ENCODE measurements at places on chromosomes 5 and 9.

DNA sequence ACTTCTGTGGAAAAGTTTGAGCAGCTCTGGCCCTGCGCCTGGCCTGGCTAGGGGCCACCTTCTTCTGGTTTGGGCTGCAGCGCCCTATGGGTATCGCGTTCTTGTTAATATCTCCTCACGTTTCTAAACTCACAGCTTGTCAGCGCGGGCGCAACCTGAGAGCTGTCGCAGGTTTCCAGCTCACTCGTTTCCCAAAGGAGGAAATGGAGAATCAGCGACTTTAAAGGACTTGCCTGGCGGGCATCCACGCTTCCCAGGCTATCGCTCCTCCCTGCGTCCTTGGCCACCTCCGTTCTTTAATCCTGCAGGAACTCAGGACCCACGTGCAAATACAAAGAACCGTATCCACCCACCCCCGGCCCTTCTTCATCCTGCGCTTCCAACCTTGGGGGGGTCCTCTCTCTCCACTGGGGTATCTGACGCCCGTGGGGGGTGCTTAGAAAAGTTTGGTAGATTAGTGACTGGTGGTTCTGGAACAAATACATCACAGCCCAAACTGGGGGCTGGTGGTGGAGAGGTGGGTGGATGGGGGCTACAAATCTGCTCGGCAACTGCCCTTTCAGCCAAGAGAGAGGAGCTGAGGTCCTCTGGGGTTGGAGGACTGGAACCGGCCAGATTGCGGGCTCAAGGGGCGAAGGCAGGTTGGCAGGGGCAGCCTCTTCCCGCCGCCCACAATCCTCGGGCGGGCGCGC, 578 bp upstream of the PSAT1 start:
- DNase-seq = no peak

DNA sequence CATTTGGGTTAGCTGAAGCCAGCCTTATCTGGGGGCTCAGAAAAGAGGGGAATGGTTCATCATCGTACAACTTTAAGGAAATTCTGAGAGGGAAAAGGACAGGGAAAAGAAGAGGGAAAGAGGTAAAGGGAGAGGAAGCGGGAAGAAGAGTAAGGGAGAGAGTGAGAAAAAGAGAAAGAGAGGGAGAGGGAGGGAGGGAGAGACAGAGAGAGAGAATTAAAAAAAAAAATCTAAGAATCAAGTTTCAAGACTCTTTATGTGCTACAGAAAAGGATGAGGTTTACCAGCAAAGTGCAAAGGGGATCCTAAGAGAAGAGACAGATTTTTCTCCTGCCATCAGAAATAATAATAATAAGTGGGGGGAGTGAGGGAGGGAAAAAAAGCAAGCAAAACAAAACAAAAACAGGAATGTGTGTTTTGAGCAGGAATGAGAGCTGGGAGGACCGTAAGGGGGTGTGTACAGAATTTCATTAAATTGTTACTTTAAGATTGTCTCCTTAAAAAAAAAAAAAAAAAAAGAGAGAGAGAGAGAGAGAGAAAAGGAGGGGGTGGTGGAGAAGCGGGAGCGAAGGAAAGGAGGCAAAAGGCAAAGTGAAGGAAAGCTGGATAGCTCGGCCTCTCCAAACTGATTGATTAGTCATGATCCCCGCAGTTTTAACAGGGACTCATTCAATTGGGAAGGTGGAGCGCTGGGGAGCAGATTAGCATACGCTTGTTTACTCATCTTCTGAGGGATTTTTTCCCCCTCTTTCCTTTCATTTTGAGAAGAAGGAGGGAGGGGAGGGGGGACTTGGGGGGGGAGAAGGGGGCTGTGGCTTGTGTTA, 438 bp upstream of the PAPPA start:
- DNase-seq = no peak

GRCh38 chr5:52738095-52738506, 49.6 kb upstream of the ITGA1 start:
- no peak for DNase-seq

DNA sequence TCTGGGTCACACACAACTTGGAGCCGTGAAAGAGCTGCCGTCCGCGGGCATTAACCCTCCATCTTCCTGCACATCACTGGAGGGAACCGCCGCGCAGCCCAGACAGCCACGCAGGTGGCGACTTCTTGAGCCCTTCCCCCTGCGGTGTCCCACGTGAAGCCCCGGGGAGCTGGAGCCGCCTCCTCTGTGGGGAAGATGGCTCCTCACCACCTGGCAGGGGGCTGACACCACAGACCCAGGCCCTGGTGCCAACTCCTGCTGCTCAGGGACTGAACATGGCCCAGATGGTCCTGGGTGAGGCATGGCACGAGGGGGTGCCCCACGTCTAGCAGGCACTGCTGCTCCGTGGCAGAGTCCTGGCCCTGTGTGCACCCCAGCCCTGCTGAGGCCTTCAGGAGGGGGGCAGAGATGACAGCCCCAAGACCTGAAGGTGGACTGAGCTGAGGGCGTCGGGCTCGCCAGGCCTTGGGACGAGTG, 38.9 kb downstream of the NDUFS6 start:
- no peak for DNase-seq

DNA sequence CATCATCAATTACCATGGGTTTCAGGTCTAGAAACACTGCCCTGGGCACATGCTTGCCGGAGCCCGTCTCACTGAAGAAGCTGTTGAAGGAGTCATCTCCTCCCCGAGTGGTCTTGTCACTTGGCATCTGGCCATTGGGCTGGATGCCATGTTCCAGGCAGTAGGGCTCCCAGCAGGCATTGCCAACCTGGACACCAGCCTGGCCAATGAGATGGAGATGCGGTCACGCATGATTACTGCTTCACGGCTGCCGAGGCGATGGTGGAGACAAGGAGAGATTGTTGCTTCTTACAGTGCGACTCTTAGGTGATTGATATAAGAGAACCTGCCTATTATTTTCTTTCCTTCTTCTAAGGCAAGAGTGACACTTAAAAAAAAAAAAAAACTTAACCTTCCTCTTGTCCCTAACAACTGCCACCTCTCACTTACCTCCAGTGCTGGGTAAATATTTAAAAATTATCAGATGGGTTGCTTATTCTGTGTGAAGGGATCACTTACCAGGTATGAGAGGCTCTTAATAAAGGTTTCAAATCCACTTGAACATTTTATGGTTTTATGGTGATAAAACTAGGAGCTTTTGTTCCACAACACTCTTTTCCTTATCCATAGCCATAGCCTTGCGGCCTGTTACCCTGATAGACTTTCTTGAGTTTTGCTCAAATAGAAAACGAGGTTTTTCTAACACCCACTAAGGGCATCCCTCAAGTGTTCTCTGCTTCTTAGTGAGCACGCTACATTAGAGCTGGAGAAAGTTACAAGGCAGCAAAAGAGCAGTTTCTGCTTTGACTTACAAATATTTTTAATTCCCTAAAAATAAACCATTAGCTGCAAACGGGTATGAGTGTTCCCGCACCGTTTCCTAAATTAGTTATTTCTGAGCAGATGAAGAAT, 41.2 kb downstream of the NIM1K start:
- DNase-seq = no peak

- DNase-seq = no peak
These were observed 50.0 kb upstream of the ADAMTSL1 start for GRCh38 chr9:18423791-18424531.

DNA sequence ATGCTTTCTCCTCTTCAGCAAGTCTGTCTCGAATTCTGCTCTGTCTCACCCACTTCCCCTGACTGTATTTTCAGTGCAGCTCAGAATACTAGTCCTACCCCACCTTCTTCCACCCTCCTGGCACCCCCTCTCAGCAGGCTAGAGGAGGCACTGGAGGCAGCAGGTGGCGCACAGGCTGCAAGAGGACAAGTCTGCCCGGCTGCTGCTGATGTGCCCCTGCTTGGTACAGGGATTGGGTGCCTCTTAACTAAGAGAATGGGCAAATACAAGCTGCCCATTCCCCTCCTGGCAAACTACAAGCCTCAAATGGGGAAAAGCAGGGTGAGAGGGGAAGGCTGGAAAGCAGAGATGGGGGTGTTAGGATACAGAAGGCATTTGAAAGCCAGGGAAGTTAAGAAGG, 5.1 kb downstream of the TLN1 start:
- DNase-seq = no peak

GRCh38 chr9:91991721-91992341, 41.8 kb upstream of the ROR2 start:
- no peak for DNase-seq

Measured in caudate nucleus (tissue), 63 donors.